NCI-H1417 treated with DMSO at 0.1 percent for 48 hours (cell line): ENCODE measurements at places on chromosomes 2 and 18.

DNA sequence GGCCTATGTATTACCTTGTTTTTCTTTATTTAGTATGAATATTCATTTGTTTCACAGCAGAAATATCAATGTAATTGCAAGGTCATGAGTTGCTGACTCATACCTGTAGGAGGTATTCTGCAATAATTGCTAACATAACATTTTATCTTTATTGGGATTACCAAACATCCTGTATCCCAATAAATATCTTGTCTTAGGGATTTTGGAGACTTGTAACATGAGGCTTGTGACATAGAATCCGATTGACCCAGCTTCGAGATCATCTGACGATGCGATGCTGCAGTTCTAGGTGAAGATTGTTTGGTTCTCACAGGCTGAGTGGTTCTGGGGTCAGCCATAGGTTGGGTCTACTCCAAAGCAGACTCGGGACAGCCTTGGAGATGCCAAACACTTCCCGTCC, 133.4 kb upstream of the RND3 start:
- DNase-seq, result no peak

DNA sequence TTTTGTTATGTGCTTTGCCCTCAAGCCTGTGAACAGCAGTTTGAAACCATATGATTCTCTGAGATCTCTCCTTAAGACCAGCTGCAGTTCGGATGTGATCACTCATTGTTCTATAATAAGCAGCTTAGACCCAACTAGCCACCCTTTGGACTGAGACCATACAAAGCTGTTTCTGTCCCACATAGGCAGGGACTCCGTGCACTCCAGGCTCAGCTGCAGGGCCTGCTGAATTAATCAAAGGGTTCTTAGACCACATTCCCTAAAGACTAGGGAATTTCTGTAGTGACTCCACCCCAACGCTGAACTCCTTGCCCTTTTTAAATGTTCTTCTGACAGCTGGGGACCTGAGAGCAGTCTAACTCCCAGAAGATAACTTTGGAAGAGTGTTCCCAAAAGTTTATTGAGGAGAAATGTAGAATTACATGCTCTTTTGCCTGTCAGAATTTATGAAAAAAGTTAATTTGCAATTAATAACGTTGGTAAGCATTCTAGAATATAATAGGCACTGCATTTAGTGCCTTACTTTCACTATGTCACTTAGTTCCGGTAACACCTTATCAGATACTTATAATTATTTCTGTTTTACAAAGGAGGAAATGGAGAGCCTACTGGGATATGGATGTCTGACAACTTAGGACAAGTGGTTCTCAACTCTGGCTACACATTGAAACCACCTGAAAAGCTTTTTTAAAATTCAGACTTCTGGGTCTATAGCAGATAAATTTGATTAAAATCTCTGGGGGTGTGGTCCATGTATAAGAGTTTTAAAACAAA, 42.3 kb downstream of the GULP1 start:
- no peak for DNase-seq

DNA sequence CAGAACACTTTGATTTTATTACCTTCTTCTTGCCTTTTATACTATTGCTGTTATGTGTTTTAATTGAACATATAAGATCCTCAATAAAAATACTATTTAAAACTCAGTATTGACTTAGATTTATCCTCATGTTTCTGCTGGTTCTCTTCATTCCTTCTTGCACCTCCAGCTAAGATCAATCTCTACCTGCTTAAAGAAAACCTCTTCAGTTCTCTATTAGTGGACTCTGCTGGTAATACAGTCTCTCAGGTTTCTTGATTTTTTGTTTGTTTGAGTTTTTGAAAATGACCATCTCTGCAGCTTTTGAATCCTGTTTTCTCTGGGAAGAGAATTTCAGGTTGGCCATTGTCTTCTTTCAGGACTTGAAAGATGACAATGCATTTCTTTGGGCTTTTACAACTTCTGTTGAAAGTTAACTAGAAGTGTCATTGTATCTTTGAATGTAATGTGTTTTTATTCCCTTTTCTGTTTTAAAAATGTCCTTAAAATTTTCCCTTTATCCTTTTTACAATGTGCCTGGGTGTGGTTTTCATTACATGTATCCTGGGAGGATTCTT, 29.8 kb upstream of the TMEM131 start:
- DNase-seq, result no peak

DNA sequence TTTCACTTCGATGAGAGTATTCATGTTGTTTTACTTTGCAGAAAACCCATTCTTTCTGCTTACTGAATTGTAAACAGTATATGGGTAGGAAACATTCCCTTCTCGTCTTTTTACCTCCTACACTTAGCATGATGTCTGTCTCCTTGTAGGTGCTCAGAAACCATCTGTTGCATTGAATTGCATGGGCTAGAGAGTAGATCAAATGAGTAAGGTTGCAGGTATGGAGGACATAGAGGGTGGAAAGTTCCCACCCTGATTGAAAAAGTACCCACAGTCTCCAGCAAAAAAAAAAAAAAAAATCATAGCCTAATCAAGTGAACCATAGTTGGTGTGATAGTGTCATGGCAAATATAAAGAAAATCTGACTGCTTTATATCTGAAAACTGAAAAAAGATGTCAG, 1.7 kb downstream of the CYTIP start:
- no peak for DNase-seq

DNA sequence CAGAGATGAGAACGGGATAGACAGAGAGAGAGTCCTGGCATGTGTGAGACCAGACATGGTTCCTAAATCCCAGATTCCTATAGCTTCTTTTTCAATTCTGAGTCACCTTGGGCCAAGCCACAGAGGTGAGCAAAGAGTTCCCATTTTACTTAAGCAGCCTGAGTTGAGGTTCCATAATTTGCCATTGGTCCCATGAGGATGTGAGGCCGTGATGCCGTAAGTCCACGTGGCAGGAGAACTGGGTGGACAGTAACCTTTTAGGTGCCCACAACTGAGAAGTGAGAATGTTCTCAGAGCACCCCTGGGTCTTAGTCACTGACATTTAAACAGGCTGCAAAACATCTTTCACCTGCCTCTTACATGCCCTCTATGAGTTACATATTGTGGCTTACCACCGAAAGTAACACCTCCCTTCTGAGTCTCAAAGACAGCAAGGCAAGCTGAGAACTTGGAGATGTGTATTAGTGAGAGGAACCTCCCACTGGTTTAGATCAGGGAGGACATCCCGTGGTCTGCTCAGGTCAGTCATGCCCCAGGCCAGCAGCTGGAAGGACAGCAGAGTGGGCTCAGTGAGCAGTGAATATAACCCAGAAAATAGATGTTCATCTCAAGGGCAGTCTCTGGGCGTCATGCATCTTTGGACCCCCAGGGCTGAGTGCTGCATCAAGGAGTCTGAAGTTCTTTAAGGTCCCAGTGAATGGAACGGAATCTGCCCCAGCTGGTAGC, 127.9 kb upstream of the LGALSL start:
- no peak for DNase-seq

GRCh38 chr2:195364015-195364965, 292.7 kb upstream of the SLC39A10 start:
- DNase-seq, result no peak

- no peak for DNase-seq
Measured at GRCh38 chr2:1483551-1483950, 70.3 kb downstream of the TPO start.

GRCh38 chr2:10170256-10170655, 47.7 kb downstream of the RRM2 start:
- DNase-seq, result no peak
